Activated CD4-positive, CD25-positive, alpha-beta regulatory T cell (primary cell): ENCODE measurements at places on chromosomes 2 and 18.

- no peak for DNase-seq
Measured at GRCh38 chr2:152506843-152507242, 171.9 kb downstream of the FMNL2 start.

DNA sequence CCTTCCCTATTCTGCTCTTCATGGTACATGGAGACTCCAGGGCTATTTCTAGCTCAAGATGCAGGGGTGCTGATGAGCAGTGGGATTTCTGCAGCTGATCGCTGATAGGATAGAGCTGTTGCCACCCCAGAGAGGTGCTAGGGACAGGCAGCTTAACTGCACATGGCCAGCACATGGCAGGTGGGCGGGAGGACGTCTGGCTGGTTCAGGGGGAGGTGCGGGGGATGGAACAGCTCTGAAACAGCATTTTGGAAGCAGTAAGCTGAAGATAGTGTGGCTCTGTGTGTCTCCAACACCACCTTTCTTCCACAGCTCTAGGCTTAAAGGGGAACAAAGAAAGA lies 151.9 kb upstream of the PELI1 start:
- DNase-seq: no peak

GRCh38 chr2:129779783-129780182 lies 199.7 kb upstream of the RAB6C start:
- DNase-seq: no peak

- DNase-seq: no peak
Measured at GRCh38 chr2:137873536-137874244, 90.6 kb upstream of the HNMT start.

DNA sequence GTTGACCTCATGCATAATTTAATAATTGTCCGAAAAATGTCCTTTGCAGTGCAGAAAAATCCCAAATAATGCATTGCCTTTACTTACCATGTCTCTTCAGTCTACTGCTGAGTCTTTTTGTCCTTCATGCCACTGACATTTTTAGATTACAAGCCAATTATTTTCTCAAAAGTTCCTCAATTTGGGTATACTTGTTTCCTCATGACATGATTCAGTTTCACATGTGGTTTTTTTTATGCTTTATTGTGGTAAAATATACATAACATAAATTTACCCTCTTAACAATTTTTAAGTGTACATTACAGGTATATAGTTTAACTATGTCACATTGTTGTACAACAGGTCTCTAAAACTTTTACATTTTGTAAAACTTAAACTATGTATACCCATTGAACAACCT lies 81.0 kb downstream of the EPC2 start:
- DNase-seq: no peak

GRCh38 chr2:150232321-150232720 lies 255.1 kb downstream of the RND3 start:
- no peak for DNase-seq

GRCh38 chr2:73176205-73176880 lies 26.0 kb upstream of the NOTO start:
- no peak for DNase-seq

DNA sequence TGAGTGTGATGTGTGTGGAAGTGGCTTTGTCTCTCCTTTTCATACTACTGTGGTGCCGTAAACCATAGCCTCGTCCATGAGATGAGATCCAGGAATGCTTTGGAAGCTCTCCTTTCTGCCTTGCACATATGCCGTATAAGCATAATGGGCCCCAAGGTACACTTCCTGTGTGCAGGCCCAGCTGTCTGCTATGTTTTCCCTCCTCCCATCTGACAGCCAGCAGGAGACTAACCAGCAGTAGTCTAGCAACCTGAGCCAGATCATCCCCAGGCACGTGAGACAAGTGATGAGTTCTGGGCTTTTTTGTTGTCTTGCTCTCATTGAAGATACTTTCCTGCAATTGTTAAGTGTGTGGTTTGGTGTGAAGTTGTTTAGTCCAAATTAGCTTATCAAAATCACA lies 555.5 kb upstream of the LRRTM4 start:
- DNase-seq: no peak

- DNase-seq: no peak
Measured at GRCh38 chr2:71586471-71586870, 133.1 kb downstream of the DYSF start.

DNA sequence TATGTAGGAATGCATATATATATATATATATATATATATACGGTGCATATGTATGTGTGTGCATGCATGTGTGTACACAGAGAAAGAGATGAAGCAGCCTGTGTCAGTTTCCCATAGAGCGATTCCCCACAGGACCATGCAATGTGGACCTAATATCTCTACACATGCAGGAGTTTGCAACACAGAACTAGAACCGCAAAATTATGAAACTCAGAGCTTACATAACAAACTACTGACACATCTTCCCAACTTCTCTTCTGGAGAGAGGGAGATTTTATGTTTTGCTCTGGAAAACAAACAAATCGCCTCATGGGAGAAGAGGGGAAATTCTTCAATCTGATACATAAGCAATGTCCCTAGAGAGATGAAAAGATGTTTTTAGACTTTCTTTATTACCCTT lies 377.2 kb downstream of the LRATD1 start:
- no peak for DNase-seq
